Aortic smooth muscle cell (primary cell): ENCODE measurements at places on chromosomes 4 and X. TPM values are rescaled to one million over a fixed set of nuclear protein-coding genes. Genes with fewer than 3 reads are reported as not detected.

Gene CDX4
- total RNA-seq, result not detected in 2 replicates

Gene AMTN
- total RNA-seq, result 0.12 TPM in 1 of 2 replicates, not detected in the other

Gene NWD2
- not detected in 2 replicates for total RNA-seq

Gene ARX
- not detected in 2 replicates for total RNA-seq

Gene CCSER1
- under 0.01 and 0.13 TPM in 2 replicates for total RNA-seq

Gene EMCN
- total RNA-seq, result 3.7 and 7.6 TPM in 2 replicates

Gene SCOC
- 40.7 and 41.7 TPM in 2 replicates for total RNA-seq

Gene UGT2B10
- total RNA-seq, result not detected in 2 replicates

Gene BEX2
- total RNA-seq, result 0.68 and 0.79 TPM in 2 replicates

Gene BLTP1
- 60.4 and 81.8 TPM in 2 replicates for total RNA-seq

Gene MTTP
- 0.13 and 0.25 TPM in 2 replicates for total RNA-seq

Gene GPC3
- total RNA-seq, result under 0.01 TPM in 1 of 2 replicates, not detected in the other

Gene HMGB2
- total RNA-seq, result 99.5 and 122 TPM in 2 replicates

Gene GASK1B
- total RNA-seq, result 11.9 and 25.1 TPM in 2 replicates

Gene TACR3
- total RNA-seq, result not detected in 2 replicates

Gene RAB39B
- total RNA-seq, result 0.06 and 0.13 TPM in 2 replicates

Gene SOWAHB
- total RNA-seq, result under 0.01 TPM in 1 of 2 replicates, not detected in the other

Gene PFKFB1
- 0.19 TPM in 1 of 2 replicates, not detected in the other for total RNA-seq

Gene ZFYVE28
- total RNA-seq, result 16.1 and 19.2 TPM in 2 replicates

Gene HERC6
- total RNA-seq, result 6.3 and 7.5 TPM in 2 replicates

Gene AKAP4
- not detected in 2 replicates for total RNA-seq

Gene FAM9B
- not detected in 2 replicates for total RNA-seq

Gene KLF8
- total RNA-seq, result 1.8 and 3.2 TPM in 2 replicates

Gene ABCG2
- 1.7 and 1.8 TPM in 2 replicates for total RNA-seq

Gene SFRP2
- total RNA-seq, result not detected in 2 replicates

Gene TMSB15B
- total RNA-seq, result 1.6 and 1.8 TPM in 2 replicates

Gene MAGEE2
- total RNA-seq, result under 0.01 TPM in 1 of 2 replicates, not detected in the other

Gene NR3C2
- total RNA-seq, result 3.3 and 6.8 TPM in 2 replicates

Gene FGD1
- total RNA-seq, result 3.2 and 4.7 TPM in 2 replicates

Gene PNPLA4
- total RNA-seq, result 9.4 and 14.9 TPM in 2 replicates

Gene CCKAR
- total RNA-seq, result 0.13 TPM in 1 of 2 replicates, not detected in the other

Gene AFF2
- 0.25 and 0.40 TPM in 2 replicates for total RNA-seq

Gene FAM53A
- total RNA-seq, result 1.3 and 1.8 TPM in 2 replicates

Gene GAGE12F
- not detected in 2 replicates for total RNA-seq

Gene PPP1R2C
- not detected in 2 replicates for total RNA-seq

Gene TXK
- 0.13 and 0.56 TPM in 2 replicates for total RNA-seq

Gene POF1B
- total RNA-seq, result not detected in 2 replicates

Gene AREG
- total RNA-seq, result not detected in 2 replicates

Gene MAB21L2
- 3.5 and 5.3 TPM in 2 replicates for total RNA-seq

Gene SYN1
- 0.19 and 0.40 TPM in 2 replicates for total RNA-seq

Gene IQCM
- total RNA-seq, result not detected in 2 replicates

Gene H2BW2
- total RNA-seq, result not detected in 2 replicates

Gene UGT2B11
- total RNA-seq, result not detected in 2 replicates

Gene RAB40A
- 0.12 TPM in 1 of 2 replicates, not detected in the other for total RNA-seq

Gene ADH7
- not detected in 2 replicates for total RNA-seq

Gene DGKK
- total RNA-seq, result not detected in 2 replicates

Gene ZNF157
- 0.12 and 0.13 TPM in 2 replicates for total RNA-seq

Gene HDX
- total RNA-seq, result 2.5 and 2.9 TPM in 2 replicates

Gene CASP6
- 23.9 and 27.2 TPM in 2 replicates for total RNA-seq

Gene TEX11
- not detected in 2 replicates for total RNA-seq

Gene AMMECR1
- 8.7 and 10.6 TPM in 2 replicates for total RNA-seq

Gene FAM120C
- 6.6 and 7.2 TPM in 2 replicates for total RNA-seq

Gene CNGA2
- total RNA-seq, result not detected in 2 replicates

Gene FABP2
- total RNA-seq, result not detected in 2 replicates

Gene GCNA
- total RNA-seq, result 1.7 and 2.7 TPM in 2 replicates

Gene FAT1
- total RNA-seq, result 207 and 274 TPM in 2 replicates

Gene TCEANC
- total RNA-seq, result 3.2 TPM in 2 replicates

Gene MAGEB17
- total RNA-seq, result not detected in 2 replicates

Gene COL25A1
- total RNA-seq, result 0.06 and 0.13 TPM in 2 replicates
